ENCODE measurements at places on chromosomes 1 and 21. TPM values are rescaled to one million over a fixed set of nuclear protein-coding genes. Genes with fewer than 3 reads are reported as not detected.

DNAJC8 gene
- total RNA-seq, result 100 TPM

DNA sequence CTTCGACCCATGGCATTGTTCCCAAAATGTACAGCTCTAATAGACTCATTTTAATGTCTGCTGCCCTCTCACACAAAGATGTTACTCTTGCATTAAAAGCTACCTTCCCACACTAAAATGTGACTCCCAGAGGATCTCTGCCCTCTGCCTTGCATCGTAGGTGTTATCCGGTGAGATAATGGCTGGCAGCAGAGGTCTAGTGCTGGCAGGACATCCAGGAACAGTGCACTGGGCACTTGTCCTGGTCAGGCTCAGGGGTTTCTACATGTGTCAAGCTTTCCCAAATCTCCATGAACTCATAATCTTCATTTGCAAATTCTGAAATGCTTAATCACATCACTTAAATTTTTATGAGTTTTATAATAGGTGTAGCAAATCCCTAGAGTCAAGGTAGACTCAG, 310.6 kb downstream of the LRRIQ3 start:
- no peak overlapping the region for H3K4me3 ChIP-seq
- H3K4me1 ChIP-seq, result no peaks in the 10 kb centered on the region
- no peaks in the 10 kb centered on the region for H3K36me3 ChIP-seq
- H3K27me3 ChIP-seq, result no peaks in the 10 kb centered on the region

DNA sequence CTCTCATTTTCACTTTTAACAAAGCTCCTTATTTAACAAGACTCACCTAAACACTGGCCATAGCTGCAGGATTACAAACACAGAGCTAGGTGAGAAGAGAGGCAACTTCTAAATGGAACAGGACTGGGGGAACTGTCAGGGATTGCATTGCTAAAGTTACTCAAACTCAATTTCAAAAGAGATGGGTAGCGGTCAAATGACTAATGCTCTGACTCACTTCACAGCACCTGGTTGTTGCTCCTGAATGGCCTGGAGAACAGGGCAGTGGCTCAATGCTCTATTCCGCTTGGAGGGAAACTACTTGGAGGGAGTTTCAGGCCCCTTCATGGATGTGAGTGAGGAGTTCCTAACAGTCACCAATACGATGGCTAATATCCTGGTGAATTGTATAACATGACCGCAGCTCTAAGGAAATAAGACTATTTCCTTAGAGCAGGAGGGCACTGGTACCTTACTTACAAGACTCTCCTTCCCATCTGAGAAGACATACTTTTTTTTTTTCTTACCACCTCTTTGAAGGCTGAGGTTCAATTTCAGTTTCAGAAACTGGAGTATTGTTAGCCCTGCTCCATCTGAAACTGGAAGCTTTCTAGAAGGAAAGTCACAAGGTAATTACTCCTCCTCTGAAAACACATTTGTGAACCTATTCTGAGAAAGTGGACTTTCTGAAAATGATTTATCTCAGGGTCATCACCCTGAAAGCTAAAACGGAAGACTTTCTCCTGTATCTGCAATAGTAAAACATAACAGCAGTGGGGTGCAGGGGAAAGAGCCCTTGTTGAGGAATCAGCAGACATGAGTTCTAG, 9.5 kb downstream of the DPT start:
- peaks cover 14% of the 10 kb centered on the region for H3K27me3 ChIP-seq
- no peak overlapping the region for H3K4me3 ChIP-seq
- no peak overlapping the region for H3K27ac ChIP-seq
- no peaks in the 10 kb centered on the region for H3K4me1 ChIP-seq

TDRD5 gene
- not detected for total RNA-seq

DCAF8 gene
- total RNA-seq, result 125 TPM

DNA sequence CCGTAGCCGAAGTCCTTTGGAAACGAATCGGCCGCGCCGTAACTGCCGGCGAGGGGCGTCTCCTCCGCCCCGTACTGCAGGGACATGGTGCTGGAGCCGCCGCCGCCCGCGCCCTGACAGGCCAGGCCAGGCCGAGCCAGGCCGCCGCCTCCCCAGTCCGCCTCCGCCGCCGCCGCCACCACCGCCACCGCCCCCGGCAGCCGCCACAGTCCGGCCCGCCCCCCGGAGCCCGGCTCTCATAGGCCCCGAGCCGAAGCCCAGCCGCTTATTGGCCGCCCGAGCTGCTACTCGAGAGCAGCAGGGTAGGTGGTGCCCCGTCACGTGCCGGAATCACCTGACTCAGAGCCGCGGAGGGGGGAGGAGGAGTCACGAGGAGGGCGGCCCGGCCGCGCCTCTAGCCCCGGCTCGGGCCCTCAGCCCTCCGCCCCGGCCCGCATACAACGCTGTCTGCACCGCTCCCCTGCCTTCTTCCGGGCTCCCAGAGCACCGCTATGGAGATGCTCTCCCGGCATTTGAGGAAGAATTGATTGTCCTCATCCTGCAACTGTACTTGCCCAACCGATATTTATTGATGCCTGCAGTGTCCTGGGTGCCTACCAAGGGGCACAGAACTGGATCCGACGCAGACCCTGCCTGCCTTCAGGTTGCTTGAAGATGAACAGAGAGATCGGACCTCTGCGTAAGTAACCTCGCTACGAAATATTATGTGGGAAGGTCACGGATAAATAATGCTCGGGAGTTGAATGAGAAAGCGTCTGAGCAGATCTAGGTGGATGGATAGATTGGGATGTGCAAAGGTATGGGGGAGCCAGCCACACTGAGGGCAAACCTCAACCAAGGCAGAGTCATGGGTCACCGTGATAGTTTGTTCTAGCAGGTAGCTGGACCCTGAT, at the start of gene RRAGC:
RRAGC (minus strand) TSS at position 212 of the 893 bp plus-strand sequence; CDS start at position 86, 126 bp downstream.
- peak within 1 kb of the TSS; percentile 79 for H3K27ac ChIP-seq
- peaks cover 41% of the 10 kb centered on the region for H3K36me3 ChIP-seq
- peaks cover 44% of the 10 kb centered on the region for H3K4me1 ChIP-seq
- H3K4me3 ChIP-seq, result peak within 1 kb of the TSS; percentile 81
- H3K27me3 ChIP-seq, result no peaks in the 10 kb centered on the region
- DNase-seq, result peak; percentile 99

Measured in activated CD4-positive, alpha-beta memory T cell treated with anti-CD3 and anti-CD28 coated beads, Interleukin-2, amount 10 ng/mL, durations not matched to agents 7 days and 5 days (primary cell).